ENCODE measurements at places on chromosomes 1 and 21.
A peak's percentile ranks its signal among the peaks of the same experiment; 100 is the strongest.

DNA sequence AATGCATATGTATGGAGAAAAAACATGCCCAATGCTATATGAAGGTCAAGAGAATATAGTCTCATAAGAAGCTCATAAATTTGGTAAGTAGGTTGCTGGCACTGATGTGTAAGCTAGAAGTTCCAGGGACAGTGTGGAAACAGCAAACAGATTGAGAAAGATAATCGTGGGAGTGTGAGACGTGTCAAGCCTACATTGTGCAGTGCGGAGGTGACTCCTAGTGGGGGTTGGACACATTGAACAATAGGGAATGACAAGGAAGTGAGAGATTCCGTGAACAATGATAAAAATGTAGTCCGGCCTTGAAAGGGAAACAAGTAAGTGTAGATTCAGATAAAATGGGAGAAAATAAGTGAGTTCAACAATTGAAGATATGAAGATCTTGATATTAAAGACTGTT, 788.4 kb upstream of the PRMT6 start:
- no peak for DNase-seq

DNA sequence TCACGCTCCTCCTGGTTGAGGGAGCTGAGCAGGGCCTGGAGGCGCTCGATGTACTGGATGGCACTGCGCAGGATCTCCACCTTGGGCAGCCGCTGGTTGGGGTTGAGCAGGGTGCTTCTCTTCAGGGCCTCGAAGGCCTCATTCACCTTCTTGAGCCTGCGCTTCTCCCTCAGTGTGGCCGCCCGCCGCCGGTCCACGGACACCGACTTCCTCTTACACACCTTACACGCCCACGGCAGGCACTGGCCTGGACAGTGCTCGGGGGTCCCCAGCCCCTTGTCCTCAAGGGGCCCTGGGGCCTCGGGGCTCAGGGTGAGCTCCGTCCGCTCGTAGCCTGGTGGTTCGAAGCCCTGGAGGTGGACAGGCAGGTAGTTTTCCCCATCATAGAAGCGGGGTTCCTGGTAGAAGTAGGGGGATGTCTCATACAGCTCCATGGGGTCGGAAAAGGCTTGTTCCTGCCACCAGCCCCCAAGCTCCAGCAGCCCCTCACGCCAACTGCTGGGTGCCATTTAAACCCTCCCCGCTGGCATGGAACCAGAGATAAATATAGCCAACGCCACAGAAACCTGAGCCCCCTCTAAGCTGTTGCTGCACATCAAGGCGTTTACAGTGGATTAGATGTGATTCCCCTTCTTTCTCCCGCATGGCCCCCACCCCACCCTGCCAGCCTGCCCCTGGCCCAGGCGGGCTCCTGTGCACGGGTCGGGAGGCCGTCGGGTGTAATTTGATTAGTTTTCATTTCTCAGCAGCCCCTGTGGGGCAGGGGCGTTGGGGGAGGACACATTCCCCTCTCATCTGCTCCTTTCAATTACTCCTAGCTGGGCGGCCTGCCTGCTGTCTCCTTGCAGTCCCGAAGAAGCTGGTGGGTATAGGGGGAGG, at the start of gene MYOG:
MYOG (minus strand) TSS at position 485 of the 879 bp plus-strand sequence; CDS start at position 434, 51 bp downstream.
- no peak for DNase-seq

- DNase-seq = no peak
These were observed 11.8 kb upstream of the KIAA0040 start for GRCh38 chr1:175204330-175204729.

- no peak for DNase-seq
These were observed 5.8 kb downstream of the RGS1 start for GRCh38 chr1:192581131-192581927.

- no peak for DNase-seq
These were observed 229.1 kb downstream of the GPR52 start for GRCh38 chr1:174676856-174677255.

- no peak for DNase-seq
These were observed 5.4 kb downstream of the VPS45 start for GRCh38 chr1:150072959-150073358.

DNA sequence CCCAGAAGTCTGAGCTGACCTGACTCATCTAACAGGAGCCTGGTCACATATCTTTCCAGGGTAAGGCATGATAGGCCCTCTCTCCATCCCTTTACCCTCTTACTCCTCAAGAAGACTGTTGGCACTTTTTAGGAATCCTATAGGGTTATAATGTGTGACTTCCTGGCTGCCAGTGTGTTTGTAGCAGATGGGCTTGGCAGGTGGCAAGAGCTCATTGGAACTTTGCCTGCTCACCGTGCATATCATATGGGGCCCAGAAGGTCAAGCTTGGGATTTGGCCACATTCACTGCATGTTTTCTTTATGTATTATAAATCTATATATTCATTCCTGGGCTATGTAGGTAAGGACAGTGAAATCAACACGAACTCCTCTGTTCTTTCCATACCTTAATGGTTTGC, 5.2 kb downstream of the KAZN start:
- DNase-seq = no peak

- DNase-seq = peak; percentile 26
These were observed at the start of gene DNALI1 for GRCh38 chr1:37556712-37557196. DNALI1 (plus strand) TSS chr1:37556940; CDS start chr1:37556995, 55 bp downstream.

DNA sequence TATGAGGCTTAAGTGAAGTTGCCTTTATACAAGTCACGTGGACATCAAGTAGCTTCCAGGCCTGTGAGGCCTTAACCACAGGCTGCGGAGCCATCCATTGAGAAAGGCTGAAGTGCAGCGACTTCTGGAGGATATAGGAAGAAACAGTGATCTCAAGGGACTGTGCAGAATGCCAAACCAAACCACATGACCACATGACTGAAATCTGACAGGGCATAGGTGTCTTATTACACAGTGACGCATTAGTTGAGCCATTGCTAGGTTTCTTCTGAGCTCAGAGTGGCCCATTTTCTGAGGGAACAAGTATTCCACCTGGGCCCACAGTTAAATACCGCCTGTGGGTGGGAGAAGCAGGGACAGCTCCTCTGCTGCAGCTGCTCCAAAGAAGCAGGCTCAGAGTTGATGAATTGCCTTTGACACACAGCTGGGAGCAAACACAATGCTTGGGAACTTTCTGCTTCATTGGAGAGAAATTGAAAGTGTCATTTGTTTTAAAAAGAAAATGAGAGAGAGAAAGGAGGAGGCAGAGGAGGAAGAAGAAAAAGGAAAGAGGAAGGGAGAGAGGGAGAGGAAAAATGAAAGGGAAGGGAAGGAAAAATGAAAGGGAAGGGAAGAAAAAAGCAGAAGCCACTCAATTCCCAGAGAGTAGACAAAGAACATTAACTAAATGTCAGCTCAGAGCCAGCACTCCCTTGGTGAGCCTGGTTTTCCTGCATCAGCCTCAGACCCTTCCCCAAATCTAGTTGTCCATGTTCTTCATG, 94.4 kb downstream of the COLGALT2 start:
- DNase-seq = no peak

GRCh38 chr21:33189237-33189636, 40.5 kb upstream of the IFNAR2 start:
- no peak for DNase-seq

Data from cortex of kidney (tissue), 1 donor.